ENCODE measurements at places on chromosomes 12 and 14. TPM values are rescaled to one million over a fixed set of nuclear protein-coding genes. Genes with fewer than 3 reads are reported as not detected.

GRCh38 chr12:8493084-8493483 is 20.2 kb upstream of the CLEC4D start:
- H3K27ac ChIP-seq: no peak overlapping the region
- H3K36me3 ChIP-seq: no peaks in the 10 kb centered on the region
- H3K27me3 ChIP-seq: no peaks in the 10 kb centered on the region

GRCh38 chr14:101780887-101781239 is 19.4 kb downstream of the PPP2R5C start:
- H3K4me3 ChIP-seq: peak overlapping the region; percentile 52
- DNase-seq: no peak
- H3K4me1 ChIP-seq: peaks cover 12% of the 10 kb centered on the region
- H3K27me3 ChIP-seq: no peaks in the 10 kb centered on the region

Gene CLEC2A
- not detected for polyA plus RNA-seq

Gene ACTR10
- polyA plus RNA-seq: 78.1 TPM

Gene BICDL1
- polyA plus RNA-seq: 6.0 TPM

DNA sequence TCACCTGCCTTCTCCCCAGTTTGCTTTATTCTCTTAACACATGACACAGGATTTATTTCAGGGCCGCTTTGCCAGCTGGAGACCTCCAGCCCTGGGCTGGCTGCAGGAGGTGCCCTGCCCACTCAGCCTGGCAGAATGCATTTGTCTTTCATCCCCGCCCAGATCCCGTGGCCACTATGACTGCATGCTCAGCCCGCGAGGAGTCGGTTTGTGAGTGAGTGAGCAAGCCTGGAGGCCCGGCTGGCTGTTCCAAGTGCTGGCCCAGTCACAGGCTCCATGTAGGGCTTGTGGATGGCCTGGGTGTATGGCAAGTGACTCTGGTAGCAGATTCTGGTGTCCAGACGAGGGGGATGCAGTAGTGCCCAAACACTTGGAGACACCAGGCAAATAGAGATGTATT is 2.1 kb downstream of the TDP1 start:
- no peaks in the 10 kb centered on the region for H3K27me3 ChIP-seq
- no peaks in the 10 kb centered on the region for H3K4me1 ChIP-seq
- no peaks in the 10 kb centered on the region for H3K36me3 ChIP-seq
- no peak overlapping the region for H3K4me3 ChIP-seq
- H3K27ac ChIP-seq: no peak overlapping the region
- no peak for DNase-seq

Gene TMCC3
- polyA plus RNA-seq: 18.0 TPM

- peak; percentile 85 for DNase-seq
- peak overlapping the region; percentile 47 for H3K4me3 ChIP-seq
- H3K27me3 ChIP-seq: peaks cover 9% of the 10 kb centered on the region
Measured at GRCh38 chr12:65740873-65741600, 83.2 kb upstream of the HMGA2 start.

DNA sequence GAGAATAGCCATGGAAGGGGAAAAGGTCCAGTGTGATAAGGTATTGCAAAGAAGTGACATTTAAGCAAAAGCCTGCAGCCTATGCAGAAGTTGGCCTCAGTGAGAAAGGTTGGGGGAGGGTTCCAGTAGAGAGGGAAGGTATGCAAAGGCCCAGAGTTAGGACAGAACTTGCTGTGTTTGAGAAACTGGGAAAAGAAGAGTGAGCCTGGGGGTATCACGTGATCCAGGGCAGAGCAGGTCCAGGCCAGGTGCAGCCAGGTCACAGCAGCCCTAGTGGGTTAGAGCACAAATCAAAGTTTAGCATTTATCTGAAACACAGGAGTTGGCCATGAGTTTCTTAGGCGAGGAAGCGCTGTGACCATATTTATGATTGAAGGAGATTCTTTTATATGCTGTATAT is 1.6 kb downstream of the SERPINA5 start:
- H3K36me3 ChIP-seq: no peaks in the 10 kb centered on the region
- no peak overlapping the region for H3K27ac ChIP-seq
- H3K4me1 ChIP-seq: no peaks in the 10 kb centered on the region
- no peak overlapping the region for H3K4me3 ChIP-seq
- H3K27me3 ChIP-seq: no peaks in the 10 kb centered on the region

GRCh38 chr12:98424726-98425401 is 90.5 kb upstream of the TMPO start:
- H3K27ac ChIP-seq: no peak overlapping the region
- no peaks in the 10 kb centered on the region for H3K36me3 ChIP-seq
- H3K27me3 ChIP-seq: no peaks in the 10 kb centered on the region
- no peak overlapping the region for H3K4me3 ChIP-seq
- H3K4me1 ChIP-seq: no peaks in the 10 kb centered on the region

Gene TAS2R14
- polyA plus RNA-seq: not detected

Data from sigmoid colon (tissue), 7 donors.